ENCODE measurements at places on chromosomes 5 and 9.

DNA sequence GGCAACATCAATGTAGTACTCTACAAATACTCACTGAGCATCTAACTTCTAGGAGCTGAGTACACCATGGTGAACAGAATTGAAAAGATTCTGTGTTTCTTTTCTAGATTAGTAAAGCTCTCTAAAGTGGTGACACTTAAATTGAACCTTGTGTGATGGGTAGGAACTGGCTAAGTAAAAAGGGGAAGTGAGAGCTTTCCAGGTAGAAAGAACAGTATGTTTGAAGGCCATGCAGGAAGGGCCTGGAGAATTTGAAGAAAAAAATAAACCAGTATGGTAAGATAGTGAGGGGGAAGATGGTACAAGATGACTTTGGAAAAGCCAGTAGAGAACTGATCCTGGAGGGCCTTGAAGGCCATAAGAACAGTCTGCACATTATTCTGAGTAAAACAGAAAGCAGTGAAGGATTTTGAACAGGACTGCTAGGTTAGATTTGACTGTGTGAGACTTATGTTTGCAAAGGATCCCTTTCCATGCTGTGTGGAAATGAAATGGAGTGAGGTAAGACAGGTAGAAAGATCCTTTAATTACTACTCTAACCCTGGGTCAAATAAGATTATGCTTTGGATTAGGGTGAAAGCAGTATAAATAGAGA, 46.7 kb upstream of the UBQLN1 start:
- no peak for DNase-seq

DNA sequence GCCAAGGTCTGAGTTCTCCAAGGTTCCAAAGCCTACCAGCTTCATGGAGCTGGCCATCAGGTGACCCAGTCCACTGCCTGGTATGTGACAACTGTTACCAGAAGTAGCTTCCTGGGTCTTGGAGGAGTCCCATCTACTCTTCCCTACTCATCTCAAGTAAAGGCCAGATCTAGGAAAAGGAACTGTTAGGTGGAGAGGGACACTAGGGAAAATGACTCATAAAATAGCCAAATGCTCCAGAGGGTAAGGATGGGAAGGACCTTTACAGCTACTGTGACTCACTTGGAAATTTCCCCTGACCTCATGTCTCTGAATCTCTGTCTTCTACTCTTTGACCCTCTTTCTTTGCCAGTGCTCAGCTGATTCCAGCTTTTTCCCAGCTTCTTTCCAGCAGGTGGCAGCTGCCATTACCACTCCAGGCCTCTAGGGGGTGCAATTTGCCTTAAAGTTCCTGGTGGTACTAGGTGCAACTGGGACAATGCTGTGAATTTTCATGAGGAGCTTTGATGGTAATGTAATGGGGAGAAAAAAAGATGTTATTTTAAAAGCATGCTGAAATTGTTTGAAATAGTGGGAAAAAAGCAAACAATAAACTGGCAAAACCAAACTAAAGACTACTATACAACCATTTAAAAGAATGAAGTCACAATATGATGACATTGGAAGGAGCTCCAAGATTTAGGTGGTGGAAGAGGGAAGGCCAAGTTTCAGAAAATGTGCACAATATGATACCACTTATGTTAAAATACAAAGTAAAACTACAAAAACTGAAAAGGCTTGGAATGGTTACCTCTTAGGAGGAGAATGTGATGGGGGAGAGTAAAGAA, 27.1 kb upstream of the MYORG start:
- DNase-seq: peak; percentile 74

GRCh38 chr9:134561427-134562145, 80.0 kb upstream of the COL5A1 start:
- no peak for DNase-seq

DNA sequence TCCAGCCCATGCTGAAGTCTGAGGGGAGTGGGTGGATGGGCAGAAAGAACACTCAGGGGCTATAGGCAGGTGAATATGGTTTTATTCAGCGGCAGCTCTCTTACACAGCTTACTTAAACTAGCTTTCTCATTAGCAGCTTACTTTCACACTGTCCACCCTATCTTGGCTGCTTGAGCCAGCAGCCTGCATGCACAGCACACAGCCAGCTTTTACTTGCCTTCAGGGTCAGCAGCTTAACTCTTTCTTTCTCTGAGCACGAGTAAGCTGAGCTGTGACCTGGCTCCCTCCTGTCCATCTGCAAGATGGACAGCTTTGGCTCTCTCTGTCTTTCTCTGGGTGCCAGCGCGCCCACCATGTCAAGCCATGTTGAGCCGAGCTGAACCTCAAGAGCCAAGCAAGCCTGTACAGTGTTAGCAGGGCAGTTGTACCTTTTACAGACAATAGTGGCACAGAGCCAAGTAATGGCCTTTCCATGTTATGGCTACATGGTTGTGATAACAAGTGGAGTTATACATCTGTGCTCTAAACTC, 1054.9 kb downstream of the PTPRD start:
- no peak for DNase-seq

GRCh38 chr5:73706963-73707362, 81.0 kb downstream of the ARHGEF28 start:
- DNase-seq: no peak

- DNase-seq: no peak
Measured at GRCh38 chr5:124297826-124298225, 448.6 kb downstream of the ZNF608 start.

DNA sequence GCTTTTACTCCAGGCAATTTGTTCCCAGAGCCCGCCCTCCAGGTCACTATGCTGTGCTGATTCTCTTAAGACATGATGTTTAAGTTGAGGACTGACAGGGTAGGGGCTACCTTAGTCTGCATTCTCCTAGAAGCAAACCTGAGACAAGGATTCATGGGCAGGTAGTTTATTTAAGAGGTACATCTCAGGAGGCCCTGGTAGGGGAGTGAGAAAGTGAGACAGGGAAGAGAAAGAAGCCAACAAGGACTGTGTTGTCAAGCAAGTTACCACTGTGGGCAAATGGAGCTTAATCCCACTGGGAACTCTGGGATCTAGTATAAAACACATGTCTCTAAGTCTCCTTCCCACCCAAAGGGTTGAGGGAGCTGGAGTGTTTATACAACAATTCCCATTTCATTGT, 43.6 kb upstream of the FSTL4 start:
- no peak for DNase-seq

- no peak for DNase-seq
Measured at GRCh38 chr9:16721972-16722371, 148.5 kb downstream of the BNC2 start.

DNA sequence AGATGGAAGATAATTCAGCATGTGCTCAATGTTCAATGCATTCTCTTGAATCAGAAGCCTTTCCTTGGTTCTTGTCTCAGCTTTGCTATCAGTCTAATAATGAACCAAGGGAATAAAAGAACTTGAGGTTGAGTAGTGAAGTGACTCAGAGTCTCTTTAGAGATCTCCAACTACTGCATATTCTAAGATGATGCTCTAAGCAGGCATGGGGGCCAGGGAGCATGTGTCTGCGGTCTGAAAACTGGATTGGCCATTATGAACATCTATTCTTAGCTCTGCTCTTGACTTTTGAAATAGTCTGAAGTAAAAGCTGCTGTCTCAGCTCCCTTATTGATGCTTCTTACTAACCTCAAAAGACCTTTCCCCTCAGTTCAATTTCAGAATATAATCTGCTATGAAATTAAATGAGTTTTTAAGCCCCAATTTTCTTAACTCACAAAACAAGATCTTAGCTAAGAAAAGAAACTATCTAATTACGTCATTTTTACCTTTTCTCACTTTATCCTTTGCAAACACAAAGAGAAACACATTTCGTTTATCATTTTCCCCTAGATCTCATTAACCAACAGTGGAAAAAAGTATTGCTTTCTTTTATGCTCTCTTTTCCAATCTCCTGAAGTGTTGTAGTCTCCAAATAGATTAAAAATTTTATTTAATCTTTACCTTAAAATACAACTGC, 44.8 kb downstream of the PLCXD3 start:
- DNase-seq: no peak

DNA sequence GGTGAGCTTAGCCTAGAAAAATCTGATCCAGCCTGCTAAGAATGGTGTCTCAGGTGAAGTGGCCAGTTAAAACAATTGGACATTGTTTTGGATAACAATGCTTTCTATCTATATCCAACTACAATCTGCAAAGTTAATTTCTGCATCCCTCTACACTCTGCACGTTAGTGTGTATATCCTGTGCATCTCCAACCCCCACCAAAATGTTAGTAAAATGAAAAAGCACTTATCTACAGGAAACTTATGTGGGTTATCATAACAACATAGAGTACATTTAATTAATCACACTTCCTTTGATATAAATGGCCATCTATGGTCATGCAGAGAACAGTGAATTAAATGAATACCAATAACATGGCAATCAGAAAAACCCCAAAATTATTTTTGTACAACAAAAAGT, 158.7 kb downstream of the NFIB start:
- no peak for DNase-seq

GRCh38 chr5:19258686-19259085, 729.3 kb downstream of the CDH18 start:
- no peak for DNase-seq

GRCh38 chr9:15304632-15305031, 2.4 kb downstream of the TTC39B start:
- DNase-seq: no peak

- no peak for DNase-seq
Measured at GRCh38 chr9:87840134-87840533, 42.5 kb upstream of the SPATA31E1 start.

Data from RKO (cell line).